Stimulated activated naive CD8-positive, alpha-beta T cell treated with anti-CD3 and anti-CD28 coated beads, Interleukin-15, amount 100 ng/mL, for 72 hours (primary cell): ENCODE measurements at places on chromosomes 2 and 18.

- no peak for DNase-seq
Observed at GRCh38 chr2:113324684-113325160, 46.0 kb upstream of the PAX8 start.

GRCh38 chr2:101439716-101440115 is 35.2 kb downstream of the RFX8 start:
- no peak for DNase-seq

DNA sequence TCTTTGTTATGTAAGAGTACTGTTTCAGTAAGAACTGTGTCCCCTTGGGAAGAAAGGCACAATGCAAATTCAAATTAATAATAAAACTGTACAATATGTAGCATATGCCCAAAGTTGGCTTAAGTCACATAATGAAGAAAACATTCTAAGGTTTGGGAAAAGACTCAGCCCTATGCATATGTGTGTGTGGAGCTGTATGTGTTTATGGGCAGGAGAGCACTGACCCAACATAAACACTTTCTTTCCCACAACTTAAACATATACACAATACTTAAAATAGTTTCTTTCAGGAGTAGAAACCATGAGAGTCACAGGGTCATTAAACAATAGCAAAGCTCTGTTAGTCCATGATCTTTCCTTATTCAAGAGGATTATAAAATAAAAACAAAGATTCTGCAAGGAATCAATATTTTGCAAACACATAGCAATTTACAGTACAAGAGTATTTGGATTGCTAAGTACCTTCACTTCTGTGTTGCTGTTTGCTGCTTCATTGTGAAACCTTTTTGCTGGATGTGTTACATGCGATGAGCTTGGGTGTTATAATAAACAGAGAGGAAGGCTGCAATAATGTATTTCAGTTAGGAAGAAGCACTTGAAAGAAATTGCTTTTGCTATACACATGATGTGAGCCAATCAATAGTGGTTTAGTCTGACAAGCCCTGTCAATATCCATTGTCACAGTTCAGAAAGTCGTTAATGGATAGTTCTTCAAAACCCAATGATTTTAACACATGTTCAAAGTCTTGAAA is 347.3 kb downstream of the ARHGAP15 start:
- DNase-seq: no peak

DNA sequence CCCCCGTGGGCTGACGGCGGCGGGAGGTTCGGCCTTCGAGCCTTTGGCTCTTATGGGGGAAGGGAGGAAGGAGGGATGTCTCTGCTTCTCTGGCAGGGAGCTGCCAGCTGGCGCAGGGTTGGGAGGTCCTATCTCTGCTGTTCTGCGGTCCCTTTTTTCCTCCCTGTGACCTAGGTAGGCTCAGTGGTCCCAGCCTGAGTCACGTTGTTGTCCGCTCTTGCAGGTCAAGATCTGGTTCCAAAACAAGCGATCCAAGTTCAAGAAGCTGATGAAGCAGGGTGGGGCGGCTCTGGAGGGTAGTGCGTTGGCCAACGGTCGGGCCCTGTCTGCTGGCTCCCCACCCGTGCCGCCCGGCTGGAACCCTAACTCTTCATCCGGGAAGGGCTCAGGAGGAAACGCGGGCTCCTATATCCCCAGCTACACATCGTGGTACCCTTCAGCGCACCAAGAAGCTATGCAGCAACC is 2.5 kb downstream of the DLX1 start:
- DNase-seq: no peak

GRCh38 chr2:135473567-135473966 is 57.5 kb downstream of the ZRANB3 start:
- peak; percentile 18 for DNase-seq
